Progenitor cell of endocrine pancreas (in vitro differentiated cells): ENCODE measurements at places on chromosomes 3 and 15. TPM values are rescaled to one million over a fixed set of nuclear protein-coding genes. Genes with fewer than 3 reads are reported as not detected.

Gene ARPIN
- 19.6 and 20.4 TPM in 2 replicates for total RNA-seq

DNA sequence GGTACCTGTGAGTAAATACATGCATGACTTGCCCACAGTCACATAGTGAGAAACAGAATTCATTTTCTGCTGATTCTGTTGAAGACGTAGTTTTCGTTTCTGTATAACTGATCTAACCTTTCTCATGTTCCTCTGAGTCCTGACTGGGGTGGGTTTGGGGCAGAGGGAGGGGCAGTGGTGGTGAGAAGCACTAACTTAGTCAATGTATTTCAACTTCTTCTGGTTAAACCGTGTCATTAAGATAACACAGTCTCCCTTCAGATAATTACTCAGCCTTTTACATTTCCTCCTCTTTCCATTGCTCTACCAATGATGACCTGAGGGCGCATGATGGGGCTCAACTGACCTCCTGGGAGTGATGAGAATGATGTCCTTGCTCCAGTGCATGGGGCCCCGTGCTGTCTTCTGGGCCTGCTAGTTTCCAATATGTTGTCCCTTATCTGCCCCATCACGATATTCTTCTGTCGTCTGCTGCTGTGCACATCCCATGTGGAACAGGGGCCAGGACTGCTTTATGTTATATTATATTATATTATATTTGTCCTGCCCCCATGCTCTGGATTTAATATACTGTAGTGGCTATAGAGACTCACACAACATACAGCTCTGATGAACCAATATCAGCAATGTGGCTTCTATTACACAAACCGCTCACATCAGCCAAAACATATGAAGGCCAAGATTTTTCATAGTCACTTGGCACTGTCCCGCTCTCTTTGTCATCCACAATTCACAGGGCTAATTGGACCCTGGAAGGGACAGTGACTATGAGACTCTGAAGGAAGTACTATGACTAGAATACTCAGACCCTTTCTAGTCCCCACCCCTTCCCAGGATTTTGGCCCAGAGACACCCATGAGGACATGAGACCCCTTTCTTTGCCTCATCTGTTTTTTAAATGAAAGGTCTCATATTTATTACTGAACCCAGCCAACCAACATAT is 407.1 kb upstream of the MCTP2 start:
- DNase-seq: no peak

DNA sequence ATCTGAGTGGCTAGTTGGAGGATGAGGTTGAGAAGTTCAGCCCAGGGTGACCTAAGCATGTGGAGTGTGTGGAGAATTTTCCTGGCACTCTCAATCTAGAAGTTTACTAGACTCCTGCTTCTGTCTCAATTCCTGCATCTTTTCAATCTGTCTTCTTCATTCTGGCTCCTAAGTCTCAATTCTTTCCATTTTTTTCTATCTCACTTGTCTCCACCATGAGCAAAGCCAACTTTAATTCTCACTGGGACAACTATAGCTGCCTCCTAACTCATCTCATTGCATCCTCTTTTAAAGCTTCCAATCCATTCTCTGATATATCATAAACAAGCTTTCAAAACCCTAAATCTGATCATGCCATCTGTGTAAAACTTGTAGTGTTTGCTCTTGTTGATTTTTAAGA is 569.3 kb downstream of the NAALADL2 start:
- no peak for DNase-seq

DNA sequence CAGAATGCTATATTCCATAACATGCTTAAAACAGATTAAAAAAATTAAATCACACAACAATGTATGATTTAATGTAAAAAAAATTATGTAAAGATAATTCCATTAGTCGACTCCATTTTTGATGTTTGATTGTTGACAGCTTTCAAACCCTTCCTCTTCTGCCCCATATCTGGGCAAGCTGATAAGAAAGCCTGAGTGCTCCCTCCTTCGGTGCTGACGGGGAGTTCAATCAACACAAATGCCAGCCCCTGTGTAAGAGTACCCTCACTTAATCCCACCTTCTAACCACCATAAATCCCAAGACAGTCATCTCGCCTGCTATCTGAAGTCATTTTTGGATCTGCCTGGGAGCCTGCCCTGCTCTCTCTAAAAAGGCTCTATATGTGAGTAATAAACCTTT is 59.8 kb upstream of the IP6K2 start:
- no peak for DNase-seq

DNA sequence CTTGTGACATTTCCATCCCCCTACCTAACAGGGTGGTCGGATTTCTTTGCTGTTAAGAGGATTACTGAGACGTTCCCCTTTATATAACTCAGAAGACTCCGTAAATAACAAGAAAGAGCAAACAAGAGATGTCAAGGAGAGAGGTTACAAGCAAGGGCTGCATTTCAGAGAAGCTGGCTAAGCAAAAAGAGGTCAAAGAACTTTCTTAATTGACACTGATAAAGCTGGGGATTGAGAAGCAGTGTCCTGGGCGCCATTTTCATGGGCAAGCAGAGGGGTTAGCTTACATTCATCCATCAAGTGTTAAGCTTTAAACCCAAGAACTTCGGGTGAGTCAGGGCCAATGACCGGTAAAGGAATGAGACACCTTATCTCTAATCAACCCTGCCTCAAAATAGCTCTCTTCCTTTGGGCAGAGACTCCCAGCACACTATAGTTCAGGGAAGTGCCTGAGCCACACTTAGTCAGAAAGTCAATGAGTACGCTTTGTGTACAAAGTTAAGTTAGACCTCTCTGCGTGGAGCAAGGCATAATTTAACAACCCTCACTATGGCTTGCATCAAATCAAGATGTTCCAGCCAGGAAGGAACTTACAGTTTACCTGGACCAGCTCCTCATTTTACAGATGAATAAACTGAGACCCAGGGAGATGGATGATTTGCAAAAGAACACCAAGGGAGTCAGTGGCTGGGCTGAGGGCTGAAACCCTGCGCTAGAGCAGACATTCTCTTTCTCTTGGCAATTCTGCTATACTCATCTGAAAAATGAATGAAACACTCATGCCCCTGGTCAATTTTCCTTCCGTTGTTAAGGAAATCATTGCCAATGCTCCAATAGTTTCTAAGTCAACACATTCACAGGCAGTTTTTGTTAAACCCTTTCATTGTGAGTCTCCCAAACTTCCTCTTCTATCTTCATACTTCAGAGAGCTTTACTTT is 44.6 kb downstream of the CCNL1 start:
- no peak for DNase-seq

- no peak for DNase-seq
These were observed 8.8 kb upstream of the SLC15A2 start for GRCh38 chr3:121885386-121885785.

GRCh38 chr3:175150812-175151401 is 291.8 kb downstream of the NAALADL2 start:
- DNase-seq: no peak

DNA sequence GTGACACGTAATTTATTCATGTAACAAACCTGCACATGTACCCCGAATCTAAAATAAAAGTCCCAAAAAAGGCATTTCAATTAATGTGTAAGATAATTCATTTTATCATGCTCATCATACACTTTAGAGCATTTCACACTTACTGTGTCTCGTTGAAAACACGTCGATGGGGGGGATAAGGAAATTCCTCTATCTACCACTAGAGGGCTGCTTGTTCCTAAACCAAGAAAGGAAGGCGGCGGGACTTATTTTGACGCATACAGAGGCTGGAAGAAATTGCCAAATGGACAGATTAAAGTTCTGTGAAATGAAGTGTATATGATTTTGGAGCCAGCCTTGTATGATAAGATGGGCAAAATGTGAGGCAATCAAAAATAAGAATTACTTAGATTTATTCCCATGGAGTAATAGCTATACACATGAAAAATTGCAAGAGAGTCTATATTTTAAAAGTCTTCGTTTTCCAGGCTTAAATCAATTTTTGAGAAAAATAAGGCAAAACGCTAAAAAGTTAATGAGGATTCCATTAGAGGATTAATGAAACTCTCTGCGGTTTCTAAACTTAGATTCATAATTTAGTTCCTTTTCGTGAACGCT is 346.8 kb downstream of the CNTN3 start:
- DNase-seq: no peak

- DNase-seq: no peak
These were observed 66.5 kb downstream of the ADAMTSL3 start for GRCh38 chr15:83720468-83720867.

Gene KCNAB1
- total RNA-seq: 1.8 and 2.1 TPM in 2 replicates

Gene CELF6
- 1.2 and 1.4 TPM in 2 replicates for total RNA-seq

Gene CACNA2D2
- 5.5 and 6.9 TPM in 2 replicates for total RNA-seq

DNA sequence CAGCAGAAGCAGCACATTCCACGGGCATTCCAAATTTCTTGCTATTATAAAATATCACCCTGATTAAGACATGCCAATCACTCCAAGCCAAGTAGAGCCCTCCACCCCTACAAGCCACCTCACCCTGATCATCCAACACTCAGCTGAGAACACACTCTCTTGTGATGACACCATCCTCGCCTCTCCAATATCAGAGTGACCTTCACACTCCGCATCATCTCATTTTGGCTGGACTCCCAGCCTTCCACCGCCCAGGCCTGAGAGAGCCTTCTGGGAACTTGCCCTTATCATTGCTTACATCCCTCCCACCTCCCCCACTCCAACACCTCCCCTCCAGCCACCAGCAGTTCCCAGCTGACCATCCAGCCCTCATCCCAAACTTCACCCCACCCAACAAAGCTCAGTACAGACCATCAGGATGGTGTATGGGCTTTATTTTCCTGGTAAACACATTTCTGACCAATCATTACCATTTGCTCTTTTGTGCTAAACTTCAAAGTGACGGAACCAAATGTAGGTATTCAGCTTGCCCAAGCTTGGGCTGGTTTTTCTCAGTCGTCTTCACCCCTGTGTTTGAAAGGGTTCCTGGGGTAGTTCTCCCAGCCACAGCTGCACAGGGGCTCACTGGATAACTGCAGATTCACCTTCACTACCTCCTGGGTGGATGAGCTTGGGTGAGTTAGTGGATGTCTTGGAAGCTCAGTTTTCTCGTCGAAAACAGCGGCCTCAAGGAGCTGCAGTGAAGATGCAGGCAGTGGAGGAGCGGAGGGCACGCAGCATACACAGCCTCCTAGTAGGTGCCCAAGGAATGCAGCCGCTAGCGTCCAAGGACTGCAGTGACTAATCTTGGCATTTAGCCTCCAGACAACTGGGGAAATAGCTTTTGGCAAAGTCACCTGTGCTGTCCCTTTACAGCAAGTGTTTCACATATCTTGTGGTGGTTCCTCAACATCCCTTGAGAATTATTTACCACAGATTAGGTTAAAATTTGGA is 115.1 kb downstream of the LIPC start:
- DNase-seq: no peak

DNA sequence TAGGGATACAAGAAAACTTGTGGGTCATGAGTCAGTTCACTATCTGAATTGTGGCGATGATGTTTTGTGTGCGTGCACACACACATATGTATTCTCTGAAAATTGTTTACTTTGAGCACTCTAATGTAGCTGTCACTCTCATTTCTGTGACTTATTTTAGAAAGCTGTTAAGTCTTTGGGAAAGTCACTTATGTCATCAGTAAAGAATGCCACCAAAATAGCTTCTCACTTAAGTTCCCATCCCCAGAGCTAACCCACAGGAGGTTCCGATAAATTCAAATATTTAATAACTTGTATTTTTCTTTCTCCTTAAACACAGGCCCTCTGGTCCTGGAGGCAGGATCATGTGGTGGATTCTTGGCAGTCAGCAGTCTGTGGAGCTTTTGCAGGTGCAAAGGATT is 138.3 kb downstream of the LRIG1 start:
- no peak for DNase-seq

DNA sequence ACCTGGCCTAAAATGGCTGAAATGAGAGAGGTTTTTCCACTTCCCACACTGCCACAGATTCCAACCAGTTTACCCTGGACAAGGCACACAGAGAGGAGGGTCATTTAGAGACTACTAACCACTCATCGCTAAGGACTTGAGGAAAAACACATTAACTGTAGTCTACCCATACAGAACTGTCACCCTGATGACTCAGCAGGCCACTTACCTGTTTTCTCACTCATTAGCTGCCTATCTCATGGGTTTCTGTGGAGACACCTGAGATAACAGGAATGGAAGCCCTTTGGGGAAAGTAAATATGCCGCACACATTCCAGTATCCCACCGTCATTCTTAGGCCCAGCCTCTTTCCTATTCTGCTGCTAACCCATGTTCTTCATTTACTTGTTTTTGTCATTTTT is 50.0 kb downstream of the ABCC5 start:
- DNase-seq: no peak

DNA sequence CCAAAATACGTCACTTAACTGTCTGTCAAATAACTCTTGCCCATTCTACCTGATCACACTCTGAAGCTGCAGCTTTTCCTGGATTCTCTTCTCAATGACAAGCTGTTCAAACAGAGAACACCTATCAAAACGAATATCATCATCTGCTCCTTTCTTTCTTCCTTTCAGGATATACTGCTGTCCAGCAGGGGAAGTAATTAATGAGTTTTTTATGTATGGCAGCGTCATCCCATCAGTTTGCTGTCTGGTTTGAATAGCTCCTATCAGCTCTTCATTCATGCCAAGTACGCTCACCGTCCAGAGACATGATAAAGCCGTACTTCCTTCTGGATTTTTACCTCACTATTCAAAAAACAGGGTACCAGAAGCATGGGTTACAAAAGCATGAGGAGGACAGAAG is at the start of gene CHRM5:
TSS of gene CHRM5 (plus strand) at position 274 of the 400 bp plus-strand sequence. CDS start 94,221 bp downstream, outside the sequence.
- DNase-seq: no peak

GRCh38 chr3:38003371-38003816 is 12.8 kb downstream of the VILL start:
- peak; percentile 73 for DNase-seq

Gene GOLGA6A
- 0.64 and 0.89 TPM in 2 replicates for total RNA-seq

Gene TRH
- total RNA-seq: 0.24 and 0.36 TPM in 2 replicates

Gene MAP1A
- total RNA-seq: 4.7 and 5.2 TPM in 2 replicates

DNA sequence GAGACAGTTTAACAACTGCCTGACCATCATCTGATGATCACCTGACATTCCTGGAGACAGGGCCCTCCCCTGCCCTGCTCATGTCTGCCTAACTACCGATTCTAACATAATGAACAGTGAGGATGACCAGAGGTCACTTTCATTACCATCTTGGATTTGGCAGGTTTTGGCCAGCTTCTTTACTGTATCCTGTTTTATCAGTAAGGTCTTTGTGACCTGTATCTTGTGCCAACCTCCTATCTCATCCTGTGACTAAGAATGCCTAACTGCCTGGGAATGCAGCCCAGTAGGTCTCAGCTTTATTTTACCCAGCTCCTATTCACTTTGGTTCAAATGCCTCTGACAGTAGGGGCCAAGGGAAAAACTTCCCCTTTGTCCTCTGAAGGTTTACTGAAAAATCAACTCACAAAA is 40.2 kb downstream of the METTL6 start:
- no peak for DNase-seq

DNA sequence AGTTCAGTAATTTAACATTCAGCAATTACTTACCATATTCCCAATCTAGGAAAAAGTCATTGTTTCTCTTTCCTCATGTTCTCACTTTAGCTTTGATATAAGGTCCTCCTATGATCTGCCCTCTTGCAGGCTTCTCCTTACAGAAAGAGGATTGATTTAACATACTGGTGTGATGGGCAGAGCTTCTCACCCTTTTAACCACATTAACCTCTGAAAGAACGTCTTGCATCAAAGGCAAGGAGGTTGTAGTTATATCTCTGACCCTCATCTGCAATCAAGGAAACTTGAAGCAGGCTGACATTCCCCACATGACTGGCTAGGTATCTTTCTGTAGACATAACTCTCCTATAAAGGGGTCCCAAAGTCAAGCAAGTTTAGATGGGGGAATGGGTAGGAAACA is 39.5 kb downstream of the BTLA start:
- no peak for DNase-seq

GRCh38 chr3:150005243-150006112 is 34.8 kb upstream of the PFN2 start:
- no peak for DNase-seq

Gene TEX55
- total RNA-seq: not detected in 2 replicates
